Brain microvascular endothelial cell (primary cell): ENCODE measurements at places on chromosomes 13 and 19.

- DNase-seq: no peak
These were observed 7.9 kb downstream of the LIPE start for GRCh38 chr19:42419309-42419708.

- DNase-seq: no peak
These were observed 69.1 kb downstream of the SOX1 start for GRCh38 chr13:112136095-112136494.

DNA sequence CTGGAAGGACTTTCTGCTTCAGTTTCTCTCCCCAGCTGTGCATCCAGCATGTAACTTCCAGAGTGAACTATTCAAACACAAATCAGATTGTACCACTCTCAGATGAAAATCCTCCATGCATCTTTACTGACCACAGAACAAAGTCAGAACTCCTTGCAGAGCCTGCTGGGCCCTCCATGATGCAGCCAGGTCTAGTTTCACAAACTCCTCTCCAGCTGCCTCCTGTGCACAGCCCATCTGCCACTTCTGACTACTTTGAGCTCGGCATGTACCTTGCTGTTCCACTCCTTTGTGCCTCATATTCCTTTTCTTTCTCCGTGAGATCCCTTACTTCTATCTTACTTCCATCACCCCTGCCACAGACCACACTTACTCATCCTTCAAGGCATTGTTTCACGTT is 31.4 kb downstream of the NALCN start:
- DNase-seq: no peak

DNA sequence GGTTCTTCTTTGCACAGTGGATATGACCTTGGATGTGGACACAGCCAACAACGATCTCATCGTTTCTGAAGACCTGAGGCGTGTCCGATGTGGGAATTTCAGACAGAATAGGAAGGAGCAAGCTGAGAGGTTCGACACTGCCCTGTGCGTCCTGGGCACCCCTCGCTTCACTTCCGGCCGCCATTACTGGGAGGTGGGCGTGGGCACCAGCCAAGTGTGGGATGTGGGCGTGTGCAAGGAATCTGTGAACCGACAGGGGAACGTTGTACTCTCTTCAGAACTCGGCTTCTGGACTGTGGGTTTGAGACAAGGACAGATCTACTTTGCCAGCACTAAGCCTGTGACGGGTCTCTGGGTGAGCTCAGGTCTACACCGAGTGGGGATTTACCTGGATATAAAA is 9.4 kb downstream of the RFPL4AL1 start:
- no peak for DNase-seq

GRCh38 chr19:33192010-33192409 is 2.1 kb upstream of the LRP3 start:
- DNase-seq: no peak

GRCh38 chr13:99980201-99980823 is 1.3 kb upstream of the ZIC2 start:
- DNase-seq: peak; percentile 70

DNA sequence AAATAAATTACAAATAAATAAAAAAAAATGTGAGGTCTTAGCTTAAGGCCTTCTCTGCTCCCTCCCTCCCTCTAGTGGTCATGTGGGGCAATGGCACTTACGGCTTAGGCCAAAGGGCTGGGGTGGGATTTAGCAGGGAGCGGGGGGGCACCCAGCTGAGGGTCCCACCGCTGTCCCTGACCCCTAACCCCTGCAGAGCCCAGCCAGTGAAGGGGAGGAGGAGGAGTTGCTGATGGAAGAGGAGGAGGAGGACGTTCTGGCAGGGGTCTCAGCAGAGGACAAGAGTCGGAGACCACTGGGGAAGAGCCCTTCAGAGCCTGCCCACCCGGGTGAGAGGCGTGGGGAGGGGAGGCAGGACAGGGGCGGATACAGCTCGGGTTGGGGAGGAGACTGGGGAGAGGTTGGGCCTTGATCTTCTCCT is 9.3 kb downstream of the MPND start:
- DNase-seq: no peak

GRCh38 chr19:4717191-4717965 is 6.3 kb downstream of the DPP9 start:
- DNase-seq: peak; percentile 92

- DNase-seq: peak; percentile 94
These were observed 7.3 kb downstream of the OPA3 start for GRCh38 chr19:45577111-45577905.

DNA sequence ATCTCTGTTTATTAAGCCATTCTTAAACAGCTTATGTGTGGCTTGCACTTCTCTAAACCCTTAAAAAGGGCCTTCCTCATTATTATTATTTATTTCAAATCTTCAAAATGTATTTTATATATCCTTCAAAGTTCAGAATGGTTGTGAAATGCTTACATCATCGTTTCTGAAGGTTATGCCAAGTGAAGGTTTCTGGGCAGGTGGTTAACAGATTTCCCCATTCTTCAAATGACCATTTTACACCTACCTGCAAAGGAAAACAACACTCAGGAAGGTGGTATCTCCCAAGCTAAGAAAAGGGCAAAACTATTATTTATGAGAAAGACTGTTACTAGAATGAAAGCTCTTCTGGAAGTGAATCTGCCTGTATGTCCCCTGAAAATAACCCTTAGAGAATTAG is 191.6 kb downstream of the SHISA2 start:
- DNase-seq: no peak

DNA sequence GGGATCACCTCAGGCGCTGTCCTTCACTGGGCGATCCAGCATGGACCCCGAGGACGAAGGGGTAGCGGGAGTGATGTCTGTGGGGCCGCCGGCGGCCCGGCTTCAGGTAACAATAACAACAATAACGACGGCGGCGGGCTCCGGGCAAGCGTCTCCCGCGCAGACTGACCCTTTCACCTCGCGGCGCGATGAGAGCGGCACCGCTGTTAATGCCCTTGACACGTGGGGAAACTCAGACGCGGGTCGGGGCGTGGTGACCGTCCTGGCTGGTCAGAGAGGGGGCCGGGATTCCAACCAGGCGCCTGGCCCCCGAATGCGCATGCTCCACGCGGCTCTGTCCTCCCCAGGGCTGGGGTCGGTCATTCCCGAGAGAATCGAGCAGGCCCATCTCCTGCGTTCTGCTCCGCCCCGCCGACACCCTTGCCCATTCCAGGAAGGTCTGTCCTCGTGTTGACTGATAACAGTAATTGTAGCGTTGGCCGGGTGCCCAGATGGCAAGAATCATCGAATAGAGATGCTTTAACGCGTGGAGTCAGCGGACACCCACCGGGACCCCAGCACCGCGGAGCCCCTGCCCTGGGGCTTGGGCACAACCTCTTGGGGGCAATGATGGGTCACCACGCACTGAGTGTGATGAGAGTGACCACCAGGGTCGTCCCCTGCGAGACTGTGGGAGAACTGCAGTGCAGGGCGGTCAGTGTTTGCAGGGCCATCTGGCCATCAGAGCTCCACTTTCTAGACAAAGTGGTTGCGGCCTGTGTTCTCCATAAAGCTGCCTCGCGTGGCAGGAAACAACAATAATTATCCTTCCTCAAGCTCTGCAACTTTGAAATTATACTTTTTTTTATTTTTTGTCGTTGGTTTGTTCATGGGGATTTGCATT is 528 bp downstream of the ZNF8 start:
- DNase-seq: peak; percentile 76

DNA sequence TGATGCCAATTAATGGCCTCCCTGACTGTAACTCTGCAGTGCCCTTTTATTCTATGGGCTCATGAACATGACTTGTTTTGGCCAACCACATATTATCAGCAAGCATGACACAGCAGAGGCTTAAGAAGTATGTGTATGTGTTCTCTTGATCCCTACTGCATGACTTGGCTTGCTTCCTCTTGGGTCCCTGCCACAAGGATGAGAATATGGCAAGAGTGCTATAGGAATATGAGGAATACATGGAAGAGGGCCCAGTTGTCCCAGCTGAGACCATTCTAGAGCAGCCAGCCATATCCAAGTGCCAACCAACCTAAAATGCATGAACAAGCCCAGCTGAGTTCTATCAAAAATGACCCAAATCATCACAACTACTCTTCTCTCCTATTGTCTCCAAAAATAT is 576.7 kb upstream of the PCDH9 start:
- no peak for DNase-seq

DNA sequence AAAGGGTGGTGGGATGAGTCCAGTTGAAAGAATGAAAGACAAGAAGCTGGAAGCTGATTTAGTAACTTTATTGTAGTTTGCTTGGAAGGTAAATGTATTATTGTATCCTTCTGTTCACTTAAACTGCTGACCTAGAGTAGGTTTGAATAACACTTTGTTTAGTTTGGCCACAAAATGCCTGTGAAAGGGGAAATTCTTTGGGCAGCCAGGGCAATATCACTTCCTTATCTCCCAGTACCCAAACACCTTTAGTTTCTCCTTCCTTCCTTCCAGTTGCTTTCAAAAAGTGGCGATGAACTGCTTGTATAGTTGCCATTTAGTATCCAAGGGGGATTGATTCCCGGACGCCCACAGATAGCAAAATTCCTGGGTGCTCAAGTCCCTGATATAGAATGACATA is 120.1 kb downstream of the PAN3 start:
- no peak for DNase-seq

GRCh38 chr13:94031609-94032008 is 447.9 kb downstream of the DCT start:
- DNase-seq: no peak

DNA sequence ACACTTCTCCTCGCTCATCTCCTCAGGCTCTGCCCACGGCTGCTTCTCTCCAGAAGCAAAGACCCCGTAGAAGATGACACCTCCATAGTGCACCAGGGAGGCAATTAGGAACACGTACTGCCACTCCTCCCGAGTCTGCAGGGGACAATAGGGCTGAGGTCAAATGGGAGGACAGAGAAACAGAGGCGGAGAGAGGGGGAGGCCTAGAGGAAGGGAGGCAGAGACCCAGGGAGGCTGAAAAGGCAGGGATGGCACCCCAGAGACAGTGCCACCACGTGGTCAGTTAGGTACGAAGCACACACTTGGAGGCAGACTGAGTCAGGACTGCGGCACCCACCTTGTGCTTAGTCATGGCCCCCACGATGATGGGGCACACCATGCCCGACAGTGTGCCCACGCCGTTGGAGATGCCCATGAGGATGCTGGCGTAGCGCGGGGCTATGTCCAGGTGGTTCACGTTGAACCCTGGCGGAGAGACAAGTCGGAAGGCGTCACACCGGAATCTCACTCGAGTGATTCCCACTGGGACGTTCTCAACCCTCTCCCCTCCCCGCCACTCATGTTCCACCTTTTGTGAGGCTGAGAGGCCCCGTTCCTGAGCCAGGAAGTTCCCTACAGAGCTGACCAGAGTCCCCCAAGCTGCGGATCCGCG is 5.6 kb downstream of the GFY start:
- no peak for DNase-seq

GRCh38 chr19:19738564-19738963 is 5.7 kb upstream of the ZNF14 start:
- no peak for DNase-seq

GRCh38 chr13:46086985-46087384 is 17.8 kb downstream of the CPB2 start:
- DNase-seq: no peak

DNA sequence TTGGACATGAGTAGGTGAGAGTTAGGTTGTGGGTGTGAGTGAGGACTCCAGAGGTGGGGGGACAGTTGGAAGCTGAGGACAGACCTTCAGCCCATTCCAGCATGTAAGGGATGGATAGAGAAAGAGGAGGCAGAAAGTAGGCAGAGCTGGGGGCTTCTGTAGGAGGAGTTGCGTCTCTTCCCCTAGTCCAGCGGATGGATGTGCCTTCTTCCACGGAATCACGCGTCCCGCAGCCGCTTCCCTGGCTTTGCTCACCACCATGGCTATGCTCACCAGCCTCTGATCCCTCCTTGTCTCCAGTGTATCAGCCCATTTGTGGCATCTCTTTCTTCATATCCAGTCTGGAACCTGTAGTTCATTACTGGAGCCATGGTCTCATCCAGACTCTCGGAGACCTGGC is 5.6 kb downstream of the UBAC2 start:
- no peak for DNase-seq

DNA sequence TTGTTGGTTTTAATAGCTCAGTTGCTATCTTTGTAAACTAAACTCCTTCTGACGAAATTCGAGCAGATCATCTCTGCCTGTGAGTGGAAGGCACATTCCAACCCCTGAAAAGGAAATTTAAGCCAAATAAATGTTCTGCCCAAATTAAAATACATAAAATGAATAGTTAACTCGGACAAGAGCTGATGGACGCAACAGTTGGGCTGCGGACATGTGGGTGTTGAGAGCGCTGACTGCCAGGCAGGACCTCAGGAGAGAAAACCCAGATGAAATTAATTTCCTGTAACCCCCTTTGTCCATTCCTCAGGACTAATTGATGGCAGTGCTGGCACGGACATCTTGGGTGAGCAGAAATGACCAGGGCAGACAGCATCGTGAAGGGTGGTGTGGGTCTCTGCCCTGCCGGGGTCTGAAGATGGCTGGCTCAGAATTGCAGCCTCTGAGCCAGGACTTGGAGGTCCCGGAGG is 86.5 kb downstream of the TSHZ3 start:
- no peak for DNase-seq

DNA sequence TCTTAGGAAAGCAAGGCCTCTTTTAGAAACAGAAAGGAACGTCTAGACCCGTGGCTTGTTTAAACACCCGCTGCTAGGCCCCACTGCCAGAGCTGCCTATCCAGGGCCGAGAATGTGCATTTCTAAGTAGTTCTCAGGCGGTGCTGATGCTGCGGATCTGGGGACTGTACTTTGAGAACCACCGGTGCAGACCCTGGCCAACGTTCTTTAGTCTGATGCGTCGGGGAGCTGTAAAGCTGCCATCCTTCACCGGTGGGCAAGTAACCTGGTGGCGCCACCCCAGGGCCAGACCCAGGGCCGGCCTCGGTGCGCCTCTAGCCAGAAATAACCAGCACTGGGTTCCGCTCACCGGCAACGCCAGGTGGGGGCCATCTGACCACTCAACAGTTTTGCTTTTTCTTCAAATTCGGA is 47.1 kb downstream of the TGDS start:
- no peak for DNase-seq

GRCh38 chr13:83125791-83126190 is 756.5 kb downstream of the SLITRK1 start:
- DNase-seq: no peak

- DNase-seq: no peak
These were observed 47.5 kb downstream of the TRPM4 start for GRCh38 chr19:49205114-49205513.

GRCh38 chr13:113853518-113854237 is 10.2 kb downstream of the GAS6 start:
- DNase-seq: no peak

DNA sequence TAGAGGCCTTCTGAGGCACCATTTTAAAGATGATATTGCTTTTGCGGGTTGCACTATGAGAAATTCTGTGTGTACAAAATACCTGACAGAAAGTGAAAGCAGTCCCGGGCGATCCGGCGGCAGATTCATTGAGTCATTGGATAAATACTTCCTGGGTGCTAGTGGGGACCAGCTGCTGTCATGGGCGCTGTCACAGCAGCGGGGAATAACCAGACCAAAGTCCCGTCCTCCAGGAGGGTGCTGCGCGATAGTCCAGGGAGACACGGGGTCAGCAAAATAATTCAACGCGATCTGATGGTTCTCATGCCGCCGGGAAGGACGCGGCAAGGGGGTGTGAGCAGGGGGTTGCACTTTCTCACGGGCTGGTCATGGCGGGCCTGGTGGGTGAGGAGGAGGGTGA is 13.5 kb downstream of the ZFR2 start:
- peak; percentile 12 for DNase-seq

GRCh38 chr19:50837300-50837699 is 3.9 kb upstream of the KLK15 start:
- DNase-seq: no peak
